ENCODE measurements at places on chromosomes 16 and 17.

- no peak for DNase-seq
Observed at GRCh38 chr16:35506018-35506897, 2046.8 kb downstream of the TP53TG3F start.

GRCh38 chr16:53041320-53042051 lies 11.2 kb downstream of the CHD9NB start:
- DNase-seq = no peak

DNA sequence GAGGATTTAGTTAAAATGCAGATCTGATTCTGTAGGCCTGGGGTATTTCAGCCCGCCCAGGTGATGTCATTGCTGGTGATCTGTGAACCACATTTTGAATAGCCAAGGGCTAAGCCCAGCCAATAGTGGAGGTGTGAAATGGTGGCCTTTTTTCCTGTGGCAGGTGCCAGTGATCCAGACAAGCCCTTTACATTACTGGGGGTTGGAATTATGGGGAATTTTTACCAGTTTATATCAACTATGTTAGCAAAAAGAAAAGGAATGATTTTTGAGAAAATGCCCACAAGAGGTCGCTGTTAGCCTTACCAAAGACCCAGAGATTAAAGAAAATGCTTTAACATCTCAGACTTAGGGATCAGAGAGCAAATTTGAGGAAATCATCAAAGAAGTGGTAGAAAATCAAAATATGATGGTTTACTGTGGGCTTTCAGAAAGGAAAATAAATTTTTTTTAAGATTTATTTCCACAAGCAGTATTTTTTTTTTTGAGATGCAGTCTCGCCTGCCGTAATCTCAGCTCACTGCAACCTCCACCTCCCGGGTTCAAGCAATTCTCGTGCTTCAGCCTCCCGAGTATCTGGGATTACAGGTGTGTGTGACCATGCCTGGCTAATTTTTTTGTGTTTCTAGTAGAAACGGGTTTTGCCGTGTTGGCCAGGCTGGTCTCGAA lies 3.9 kb downstream of the VPS35L start:
- peak; percentile 19 for DNase-seq

GRCh38 chr17:81253358-81254131 lies 14.4 kb downstream of the NDUFAF8 start:
- DNase-seq = peak; percentile 31

DNA sequence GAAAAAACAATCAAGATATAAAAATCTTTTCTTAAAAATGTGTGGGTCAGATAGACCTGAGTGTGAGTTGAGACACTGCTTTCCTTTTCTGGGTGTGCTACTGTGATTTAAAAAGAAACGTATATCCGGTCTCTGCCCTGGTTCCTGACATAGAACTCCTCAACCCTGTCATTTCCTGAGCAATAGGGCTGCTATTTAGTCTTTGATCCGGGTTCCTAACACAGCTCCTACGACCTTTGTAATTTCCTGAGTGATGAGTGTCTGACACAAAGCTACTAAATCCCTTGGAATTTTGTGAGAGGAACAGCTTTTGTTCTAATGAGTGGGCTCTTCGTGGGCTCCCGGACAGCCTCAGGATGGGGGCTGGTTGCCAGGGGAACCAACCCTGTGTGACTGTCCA lies 93.9 kb upstream of the FA2H start:
- no peak for DNase-seq

GRCh38 chr17:57475796-57476195 lies 219.5 kb downstream of the MSI2 start:
- no peak for DNase-seq

DNA sequence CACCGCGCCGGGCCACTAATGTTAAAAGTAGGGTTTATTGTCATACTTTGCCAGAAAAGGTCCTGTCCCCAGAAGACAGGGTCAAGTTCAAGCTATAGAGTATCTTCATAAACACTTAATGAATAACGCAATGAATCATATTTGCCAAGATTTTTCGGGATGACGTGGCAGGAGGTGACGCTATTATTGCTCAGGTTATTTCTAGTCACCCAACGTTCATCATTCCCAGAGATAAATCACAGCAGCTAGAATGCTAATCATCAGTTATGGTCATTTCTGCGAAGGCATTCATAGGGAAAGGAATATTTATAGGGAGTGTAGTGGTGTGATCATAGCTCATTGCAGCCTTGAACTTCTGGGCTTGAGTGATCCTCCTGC lies 2.0 kb downstream of the TMC5 start:
- DNase-seq = no peak

GRCh38 chr17:21532763-21533385 lies 156.7 kb downstream of the KCNJ12 start:
- DNase-seq = no peak

GRCh38 chr16:28845761-28846079 lies 428 bp downstream of the TUFM start:
- no peak for DNase-seq

DNA sequence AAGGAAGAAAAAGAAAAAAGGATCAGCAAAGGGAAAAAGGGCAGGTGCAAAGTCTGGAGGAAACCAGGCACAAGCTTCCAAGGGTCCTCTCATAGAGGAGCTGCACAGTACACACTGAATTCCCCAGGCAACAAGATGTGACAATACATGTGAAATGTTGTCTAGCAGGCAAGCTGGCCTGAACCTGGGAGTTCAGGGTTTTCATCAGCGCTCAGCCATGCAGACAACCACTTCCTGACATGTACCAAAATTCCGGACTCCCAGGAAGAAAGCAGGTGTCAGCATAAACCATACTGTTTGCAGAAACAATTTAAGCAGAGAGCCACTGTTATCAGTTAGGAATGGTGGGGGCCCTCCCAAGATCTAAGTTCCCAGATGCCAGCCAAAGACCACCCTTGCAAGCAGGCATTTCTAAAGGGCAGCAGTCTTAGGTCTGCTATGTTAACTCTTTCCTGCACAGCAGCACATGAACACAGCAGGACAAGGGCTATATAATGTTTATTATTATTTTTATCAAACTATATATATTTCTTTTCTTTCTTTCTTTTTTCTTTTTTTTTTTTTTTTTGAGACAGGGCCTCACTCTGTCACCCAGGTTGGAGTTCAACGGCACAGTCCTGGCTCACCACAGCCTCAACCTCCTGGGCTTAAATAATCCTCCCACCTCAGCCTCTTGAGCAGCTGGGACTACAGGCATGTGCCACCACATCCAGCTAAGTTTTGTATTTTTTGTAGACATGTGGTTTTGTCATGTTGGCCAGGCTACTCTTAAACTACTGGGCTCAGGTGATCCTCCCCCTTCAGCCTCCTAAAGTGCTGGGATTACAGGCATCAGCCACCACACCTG lies 10.1 kb downstream of the TK2 start:
- no peak for DNase-seq

DNA sequence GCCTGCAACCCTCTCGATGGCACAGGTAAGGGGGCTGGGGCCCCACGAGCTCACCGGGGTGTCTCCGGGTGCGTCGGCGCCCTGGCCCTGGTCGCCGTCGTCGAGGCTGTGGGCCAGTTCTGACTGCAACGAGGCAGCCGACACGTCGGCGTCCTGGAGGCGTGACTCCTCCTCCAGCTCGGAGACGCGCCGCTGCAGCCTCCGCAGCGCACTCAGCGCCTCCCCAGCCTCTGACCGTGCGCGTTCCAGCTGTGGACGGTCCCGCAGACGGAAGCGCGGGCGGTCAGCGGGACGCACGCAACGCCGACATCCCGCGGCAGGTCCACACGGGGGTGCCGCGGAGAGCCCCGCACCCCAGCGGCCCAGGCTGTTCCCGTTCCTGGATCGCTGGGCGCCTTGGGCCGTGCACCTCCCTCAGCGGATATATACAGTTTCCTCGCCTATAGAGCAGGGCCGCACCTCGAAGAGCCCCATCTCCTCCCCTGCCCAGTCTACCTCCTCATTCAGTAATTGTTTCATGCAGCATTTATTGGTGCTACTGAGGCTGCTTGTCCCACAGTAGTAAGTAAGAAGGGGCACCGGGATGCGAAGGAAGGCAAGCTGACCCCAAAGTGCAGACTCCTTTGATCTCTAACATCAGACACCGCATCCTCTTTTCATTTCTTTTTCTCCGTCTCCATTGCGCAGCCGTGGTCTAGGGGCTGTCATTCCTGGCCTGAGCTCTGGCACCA lies 5.8 kb downstream of the THOC6 start:
- peak; percentile 7 for DNase-seq

DNA sequence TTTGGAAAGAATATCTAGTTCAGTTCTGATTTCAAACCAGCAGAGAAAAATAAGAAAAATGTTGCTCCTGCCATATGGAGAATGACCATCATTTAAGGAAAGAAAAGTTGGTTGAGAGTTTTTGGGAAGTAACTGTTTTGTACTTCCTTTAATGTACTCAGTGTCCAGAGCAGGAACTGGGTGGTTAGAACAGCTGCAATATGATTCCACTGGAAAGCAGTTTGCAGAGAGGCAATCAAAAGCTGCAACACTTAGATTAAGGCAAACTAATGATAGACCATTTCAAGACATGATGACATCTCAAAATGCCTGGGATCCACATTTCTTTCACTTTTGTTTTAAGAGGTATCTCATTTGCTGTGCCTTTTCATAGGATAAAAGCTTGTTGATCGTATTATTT lies 313.3 kb upstream of the HSBP1 start:
- no peak for DNase-seq

- peak; percentile 53 for DNase-seq
Observed at GRCh38 chr16:23423496-23424049, 29.4 kb downstream of the COG7 start.

DNA sequence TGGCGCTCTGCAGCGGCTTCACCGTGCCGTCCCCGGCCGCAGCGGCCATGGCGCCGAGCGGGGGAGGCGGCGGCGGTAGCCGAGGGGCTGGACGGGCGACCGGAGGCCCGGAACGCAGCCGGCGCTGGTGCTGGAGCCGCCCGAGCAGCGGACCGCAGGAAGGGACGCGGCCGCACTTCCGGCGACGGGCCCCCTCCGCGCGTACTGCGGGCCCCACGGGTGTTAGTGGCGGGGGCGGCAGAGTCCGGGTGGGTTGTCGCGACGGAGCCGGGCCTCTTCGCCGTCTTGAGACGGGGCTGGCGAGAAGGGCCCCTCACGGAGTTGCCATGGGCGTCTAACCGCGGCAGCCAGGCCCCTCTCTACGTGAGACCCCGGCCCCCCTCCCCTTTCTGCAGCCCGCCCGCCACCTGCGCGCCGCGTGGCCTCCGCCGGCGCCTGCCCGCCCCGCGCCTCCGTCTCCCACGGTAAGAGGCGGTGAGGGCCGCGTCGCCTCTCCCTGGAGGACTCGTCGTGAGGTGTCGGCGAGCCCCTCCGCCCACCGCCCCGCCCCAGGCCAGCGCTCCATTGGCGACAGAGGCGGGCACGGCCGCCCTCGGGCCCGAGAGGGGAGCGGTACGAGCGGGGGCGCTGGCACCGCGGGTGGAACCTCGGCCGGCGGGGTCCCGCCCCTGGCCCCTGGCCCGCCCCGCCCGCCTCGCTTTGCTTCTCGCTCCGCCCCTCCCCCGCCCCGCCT lies at the start of the genes VPS9D1 and ZNF276:
VPS9D1 (minus strand) TSS at position 86 of the 733 bp plus-strand sequence; CDS start at position 49, 37 bp downstream.
ZNF276 (plus strand) TSS at position 725 of the 733 bp plus-strand sequence. CDS start 104 bp downstream, outside the sequence.
- DNase-seq = peak; percentile 32

- no peak for DNase-seq
Observed at GRCh38 chr17:57561072-57561861, 183.8 kb downstream of the CCDC182 start.

GRCh38 chr16:72201387-72201786 lies 29.4 kb upstream of the PMFBP1 start:
- no peak for DNase-seq

DNA sequence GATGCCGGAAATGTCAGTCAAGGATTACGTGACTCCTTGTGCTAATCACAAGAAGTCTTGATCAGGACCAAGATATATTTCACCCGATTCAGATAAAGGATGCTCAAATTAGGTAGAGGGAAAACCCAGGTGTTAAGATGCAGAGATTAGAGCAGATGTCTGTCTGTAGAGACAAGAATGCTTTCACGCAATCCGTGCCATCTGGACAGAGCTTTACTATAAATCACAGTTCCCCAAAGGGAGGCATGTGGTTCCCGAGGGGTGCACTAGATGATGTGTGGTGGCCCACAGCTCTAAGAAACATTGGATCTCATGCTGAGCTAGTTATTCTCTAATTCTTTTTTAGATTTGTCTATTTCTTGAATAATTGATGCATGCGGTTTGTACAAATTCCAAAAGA lies 9.8 kb upstream of the MAP3K14 start:
- no peak for DNase-seq

- peak; percentile 75 for DNase-seq
Observed at GRCh38 chr17:64507413-64507782, 621 bp downstream of the CEP95 start.

Measured in NCI-H1105 treated with DMSO at 0.1 percent for 48 hours (cell line).